ENCODE measurements at places on chromosomes 7 and 10.

- DNase-seq = no peak
These were observed 25.0 kb downstream of the ZPBP start for GRCh38 chr7:50068026-50068425.

GRCh38 chr10:15211464-15211979, 43.0 kb upstream of the NMT2 start:
- DNase-seq = peak; percentile 73

DNA sequence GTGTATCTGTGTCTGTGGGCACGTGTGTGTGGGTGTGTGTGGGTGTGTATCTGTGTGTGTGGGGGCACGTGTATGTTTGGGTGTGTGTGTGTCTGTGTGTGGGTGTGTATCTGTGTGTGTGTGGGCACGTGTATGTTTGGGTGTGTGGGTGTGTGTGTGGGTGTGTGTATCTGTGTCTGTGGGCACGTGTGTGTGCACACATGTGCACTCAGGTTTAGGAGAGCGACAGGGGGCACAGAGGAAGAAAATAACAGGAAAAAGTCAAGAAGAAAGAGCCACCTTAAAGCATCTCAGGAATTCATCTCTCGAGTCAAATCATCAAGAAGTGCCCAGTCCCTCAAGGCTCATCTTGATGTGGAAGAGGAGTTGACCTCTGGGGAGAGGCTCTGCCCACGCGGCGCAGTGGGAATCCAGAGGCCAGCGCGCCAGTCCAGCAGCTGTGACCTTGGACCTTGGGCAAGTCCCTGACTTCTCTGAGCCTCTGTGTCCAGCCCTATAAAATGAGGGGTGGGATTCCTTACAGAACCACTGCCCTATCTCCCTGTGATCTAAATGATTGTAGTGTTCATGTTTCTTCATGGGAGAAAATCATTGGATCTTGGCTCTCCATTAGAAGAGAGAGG, 147.8 kb downstream of the RGS10 start:
- no peak for DNase-seq

- no peak for DNase-seq
These were observed 68.5 kb downstream of the AGK start for GRCh38 chr7:141619745-141620144.

DNA sequence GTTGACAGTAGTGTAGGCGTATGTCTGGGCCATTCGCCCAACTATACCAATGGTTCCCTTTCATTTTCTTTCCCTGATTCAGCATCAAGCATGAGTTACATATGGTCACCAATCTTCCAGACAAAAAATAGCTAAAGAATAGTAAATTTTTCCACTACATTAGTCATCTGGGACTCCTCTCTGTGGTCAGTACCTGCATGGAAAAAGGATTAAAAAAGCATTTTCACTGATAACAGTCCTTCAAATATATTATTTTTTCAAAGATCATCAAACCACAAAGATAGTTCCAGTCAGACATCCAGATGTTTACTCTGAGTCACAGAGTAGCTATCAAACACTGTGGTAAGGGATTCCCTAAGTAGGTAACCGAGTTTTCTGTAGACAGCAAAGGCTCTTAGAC, 302.6 kb upstream of the SEMA3D start:
- DNase-seq = peak; percentile 87

- no peak for DNase-seq
These were observed 241.3 kb upstream of the KMT2E start for GRCh38 chr7:104772405-104773345.

- DNase-seq = no peak
These were observed 72.6 kb upstream of the OPALIN start for GRCh38 chr10:96431211-96431970.

GRCh38 chr10:58642283-58642682, 129.6 kb downstream of the BICC1 start:
- DNase-seq = no peak

GRCh38 chr10:43350686-43351085, 20.8 kb upstream of the FXYD4 start:
- no peak for DNase-seq

DNA sequence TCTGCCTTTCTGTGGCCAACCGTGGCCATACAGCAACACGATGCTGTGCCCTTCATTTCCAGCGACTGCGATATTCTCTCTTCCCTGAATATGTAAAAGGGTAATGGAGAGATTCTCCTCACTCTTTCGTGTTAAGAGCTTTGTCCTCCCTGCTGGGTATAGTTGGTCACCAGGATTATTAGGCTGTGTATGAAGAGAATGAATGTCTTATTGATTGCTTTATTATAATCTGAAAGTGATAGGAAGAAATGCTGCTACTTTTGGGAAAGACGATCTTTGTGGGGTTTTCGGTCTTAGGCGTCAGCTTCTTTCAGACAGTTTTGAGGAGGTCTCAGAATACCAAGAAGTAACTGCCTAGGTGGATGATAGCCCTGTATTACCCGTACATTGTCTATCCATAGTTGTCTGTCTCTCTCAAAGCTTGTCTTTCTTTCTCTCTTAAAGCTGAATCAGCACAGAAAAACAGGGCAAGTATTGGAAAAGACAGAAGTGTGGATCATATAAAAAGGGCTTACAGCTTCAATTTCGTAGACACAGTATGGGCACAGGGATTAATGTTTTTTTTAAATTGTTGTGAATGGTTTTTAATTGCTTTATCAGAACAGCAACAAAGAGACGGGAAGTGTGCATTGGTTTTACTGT, 1.2 kb downstream of the AHCYL2 start:
- no peak for DNase-seq

GRCh38 chr10:26481914-26482550, 43.9 kb downstream of the APBB1IP start:
- DNase-seq = no peak

DNA sequence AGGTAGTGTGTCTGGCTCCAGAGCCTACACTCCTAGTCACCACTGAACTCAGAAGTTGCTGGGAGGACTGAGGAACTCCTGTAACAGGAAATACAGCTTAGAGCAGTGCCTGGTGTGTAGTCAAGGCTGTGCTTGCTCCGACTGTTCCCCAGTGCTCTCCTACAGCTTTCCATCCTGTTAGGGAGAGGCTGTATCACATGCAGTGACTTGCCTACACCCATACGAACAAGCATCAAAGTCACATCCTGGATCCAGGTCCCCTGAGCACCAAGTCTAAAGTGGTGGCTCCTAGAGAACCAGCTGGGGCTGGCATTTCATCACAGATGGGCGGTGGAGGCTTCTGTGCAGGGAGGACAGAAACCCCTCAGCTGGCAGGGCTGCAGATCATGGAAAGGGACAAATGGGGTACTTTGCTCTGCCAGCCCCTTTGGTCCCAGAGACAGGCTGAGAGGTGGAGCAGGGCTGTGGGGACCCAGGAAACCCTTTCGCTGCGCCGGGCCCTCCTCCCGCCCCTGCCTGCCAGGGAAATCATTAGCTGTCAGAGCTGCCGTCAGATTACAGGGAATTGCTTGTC, 7.7 kb downstream of the ASB10 start:
- no peak for DNase-seq

DNA sequence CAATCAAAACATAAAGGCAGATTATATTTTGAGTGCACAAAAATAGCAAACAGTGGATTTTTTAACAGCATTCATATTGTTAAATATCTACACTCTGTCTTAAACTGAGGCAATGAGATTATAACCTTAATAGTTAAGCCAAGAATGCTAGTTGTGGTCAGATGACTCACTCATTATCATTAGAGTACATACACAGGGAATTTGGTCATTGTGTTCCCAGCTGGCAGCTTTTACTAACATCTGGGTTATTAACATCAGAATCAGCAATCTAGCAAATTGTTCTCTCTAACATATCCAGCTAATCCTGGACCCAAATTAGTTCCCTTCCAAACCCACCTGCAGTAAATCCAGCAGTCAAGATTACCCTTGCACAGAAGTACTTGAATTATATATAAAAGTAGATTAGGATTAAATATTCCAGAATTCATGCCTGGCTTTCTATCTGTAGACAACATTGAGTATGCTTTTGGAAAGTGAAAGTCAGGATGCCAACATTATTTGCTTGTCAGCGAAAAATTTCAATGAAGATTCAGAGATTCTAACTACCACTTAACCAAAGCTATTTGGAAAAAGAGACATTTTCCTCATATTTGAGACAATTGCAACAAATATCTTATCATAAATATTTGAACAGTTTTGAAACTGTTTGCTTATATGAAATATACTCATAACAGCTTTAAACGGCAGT, 1035.6 kb upstream of the PHF14 start:
- peak; percentile 80 for DNase-seq

- no peak for DNase-seq
These were observed 206.0 kb downstream of the ZMYND11 start for GRCh38 chr10:341081-341740.

- peak; percentile 16 for DNase-seq
These were observed 142.6 kb upstream of the KAT6B start for GRCh38 chr10:74683621-74684364.

DNA sequence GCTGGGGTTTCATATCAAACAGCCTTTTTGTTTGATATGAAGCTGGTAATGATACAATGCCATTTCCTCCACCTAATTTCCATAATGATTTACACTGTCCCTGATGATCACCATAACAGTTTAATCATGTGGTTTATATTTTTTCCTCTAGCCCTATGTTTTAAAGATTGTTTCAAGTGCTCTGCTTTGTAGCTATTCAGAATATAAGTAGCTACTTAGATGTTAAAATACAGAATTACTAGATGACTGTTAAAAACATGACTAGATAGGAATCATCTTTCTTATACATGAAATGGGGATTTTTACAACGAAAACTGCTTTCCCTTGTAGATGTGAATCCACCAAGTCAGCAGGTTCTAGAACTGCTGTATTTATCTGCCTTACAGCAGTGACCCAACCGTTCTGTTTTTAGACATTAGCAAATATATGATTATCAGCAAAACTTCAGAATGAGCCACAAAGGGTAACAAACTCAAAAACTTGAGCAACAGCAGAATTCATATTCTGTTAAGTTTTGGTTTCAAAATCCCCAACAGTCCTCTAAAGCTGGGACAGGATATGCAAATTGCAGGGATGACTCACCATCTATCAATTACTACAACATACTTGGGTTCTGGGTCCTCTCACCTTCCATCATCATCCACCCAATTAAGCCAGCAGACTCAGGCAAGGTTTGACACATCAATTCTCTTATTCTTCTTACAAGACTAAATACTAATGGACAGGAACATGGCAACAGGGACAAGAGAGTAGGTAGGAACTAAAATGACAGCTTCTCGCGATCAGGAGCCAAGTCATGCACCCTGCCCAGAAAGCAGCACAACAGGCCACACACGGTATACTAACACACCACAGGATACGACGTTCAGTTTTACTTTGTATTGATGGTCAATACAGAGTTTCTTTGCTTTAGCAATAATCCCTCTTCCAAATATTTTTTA, 83.9 kb downstream of the PIP4K2A start:
- peak; percentile 87 for DNase-seq

DNA sequence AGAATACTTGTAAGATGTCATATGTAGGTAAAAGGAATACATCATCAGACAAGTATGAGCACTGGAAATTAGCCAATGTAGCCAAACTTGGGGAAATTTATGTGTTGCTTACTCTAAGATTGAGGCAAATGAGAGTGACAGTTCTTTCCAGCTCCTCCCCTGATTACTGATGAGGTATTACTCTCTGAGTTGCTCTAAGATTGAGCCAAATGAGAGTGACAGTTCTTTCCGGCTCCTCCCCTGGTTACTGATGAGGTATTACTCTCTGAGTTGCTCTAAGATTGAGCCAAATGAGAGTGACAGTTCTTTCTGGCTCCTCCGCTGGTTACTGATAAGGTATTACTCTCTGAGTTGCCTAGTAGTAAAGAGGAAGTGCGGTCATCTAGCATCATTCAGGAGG, 435.8 kb downstream of the NRG3 start:
- DNase-seq = no peak

DNA sequence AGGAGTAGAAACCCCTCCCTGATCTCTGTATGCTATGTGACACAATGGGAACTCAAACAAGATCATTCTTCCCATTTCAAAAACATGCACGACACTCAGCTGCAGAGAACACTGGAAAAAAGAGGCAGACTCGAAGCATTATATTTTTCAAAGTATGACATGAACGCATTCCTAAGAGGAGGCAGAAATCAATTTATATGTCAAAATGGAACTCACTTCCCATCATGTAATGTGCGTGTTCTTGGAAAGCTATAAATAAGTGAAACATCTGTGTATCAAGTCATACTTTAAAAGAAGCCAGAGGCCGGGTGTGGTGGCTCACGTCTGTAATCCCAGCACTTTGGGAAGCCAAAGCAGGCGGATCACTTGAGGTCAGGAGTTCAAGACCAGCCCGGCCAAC, 142.7 kb downstream of the ICA1 start:
- DNase-seq = no peak

- DNase-seq = peak; percentile 83
These were observed 1.1 kb downstream of the MAP3K8 start for GRCh38 chr10:30435073-30435422.

- no peak for DNase-seq
These were observed 86.6 kb downstream of the TCF7L2 start for GRCh38 chr10:113036619-113037018.

DNA sequence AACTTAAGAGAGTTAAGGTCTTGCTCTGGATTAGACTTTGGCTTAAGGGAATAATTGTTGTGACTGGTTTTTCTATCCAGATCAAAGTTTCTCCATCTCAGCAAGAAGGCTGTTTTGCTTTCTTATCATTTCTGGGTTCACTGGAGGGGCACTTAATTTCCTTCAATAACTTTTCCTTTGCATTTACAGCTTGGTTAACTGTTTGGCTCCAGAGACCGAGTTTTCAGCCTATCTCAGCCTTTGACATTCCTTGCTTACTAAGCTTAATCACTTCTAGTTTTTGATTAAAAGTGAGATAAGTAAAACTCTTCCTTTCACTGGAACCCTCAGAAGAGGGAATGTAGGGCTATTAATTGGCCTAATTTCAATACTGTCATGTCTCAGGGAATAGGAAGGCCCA, 76.4 kb downstream of the LARP4B start:
- DNase-seq = no peak

GRCh38 chr7:47932466-47933037, 15.7 kb downstream of the PKD1L1 start:
- no peak for DNase-seq

DNA sequence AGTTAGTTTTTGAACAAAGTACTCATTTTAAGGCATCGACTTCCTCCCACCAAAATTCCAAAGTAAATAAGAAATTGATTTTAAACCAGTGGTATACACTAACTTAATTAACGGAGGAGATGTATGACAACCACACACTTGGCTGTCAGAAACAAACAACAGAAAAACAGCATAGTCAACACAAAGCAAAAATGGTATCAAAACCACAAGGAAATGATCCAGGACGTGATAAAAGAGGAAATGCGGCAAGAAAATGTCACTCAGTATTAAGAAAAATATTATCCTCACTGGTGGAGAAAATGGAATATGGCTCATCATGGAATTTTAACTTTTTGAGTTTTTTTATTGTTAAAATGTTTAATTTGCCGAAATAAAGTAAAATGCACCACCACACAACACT, 17.5 kb downstream of the KIAA1549 start:
- no peak for DNase-seq

- no peak for DNase-seq
These were observed 56.3 kb downstream of the TEX36 start for GRCh38 chr10:125626671-125627070.

DNA sequence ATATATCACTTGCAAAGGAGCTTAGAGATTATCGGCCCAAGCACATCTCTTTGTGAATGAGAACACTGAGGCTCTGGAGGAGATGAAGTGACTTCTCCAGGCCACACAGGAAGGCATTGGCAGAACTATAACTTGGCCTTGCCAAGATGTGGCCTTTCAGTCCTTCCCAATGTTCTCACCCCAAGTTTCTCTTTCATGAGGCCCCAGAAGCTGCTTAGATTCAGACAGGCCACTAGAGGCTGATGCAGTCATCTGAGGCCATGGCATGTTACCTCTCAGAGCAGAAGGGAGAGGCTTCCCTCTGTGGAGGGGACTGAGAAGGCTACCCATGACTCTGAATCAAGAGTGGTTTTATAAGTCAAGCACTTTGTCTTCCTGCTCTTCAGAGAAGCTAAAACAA, 1003.7 kb downstream of the LRMDA start:
- no peak for DNase-seq
